ENCODE measurements at places on chromosomes 5 and 9. TPM values are rescaled to one million over a fixed set of nuclear protein-coding genes. Genes with fewer than 3 reads are reported as not detected.
A peak's percentile ranks its signal among the peaks of the same experiment; 100 is the strongest.

GRCh38 chr9:68755051-68755450, 50.0 kb downstream of the PIP5K1B start:
- no peaks in the 10 kb centered on the region for H3K36me3 ChIP-seq
- H3K27me3 ChIP-seq, result no peaks in the 10 kb centered on the region
- no peak overlapping the region for H3K27ac ChIP-seq
- no peak for DNase-seq
- H3K4me1 ChIP-seq, result no peaks in the 10 kb centered on the region

DNA sequence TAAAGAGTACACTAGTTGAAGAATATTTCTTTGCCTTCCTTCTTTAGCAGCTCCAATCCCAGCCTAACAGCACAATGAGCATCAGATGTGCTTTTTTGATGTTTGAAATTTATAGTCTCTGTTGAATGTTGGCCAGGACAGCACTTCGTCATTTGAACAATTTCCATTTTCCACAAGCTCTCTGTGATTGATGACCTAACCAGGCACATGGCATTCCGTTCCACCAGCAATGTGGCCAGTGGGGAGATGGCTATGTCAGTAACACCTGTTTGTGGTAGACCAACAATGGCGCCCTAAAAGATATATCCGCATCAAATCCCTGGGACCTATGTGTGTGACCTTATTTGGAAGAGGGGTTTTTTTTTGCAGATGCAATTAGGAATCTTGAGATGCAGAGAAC, 66.8 kb downstream of the PALM2AKAP2 start:
- no peak overlapping the region for H3K27ac ChIP-seq
- H3K27me3 ChIP-seq, result no peaks in the 10 kb centered on the region
- H3K36me3 ChIP-seq, result no peaks in the 10 kb centered on the region

DNA sequence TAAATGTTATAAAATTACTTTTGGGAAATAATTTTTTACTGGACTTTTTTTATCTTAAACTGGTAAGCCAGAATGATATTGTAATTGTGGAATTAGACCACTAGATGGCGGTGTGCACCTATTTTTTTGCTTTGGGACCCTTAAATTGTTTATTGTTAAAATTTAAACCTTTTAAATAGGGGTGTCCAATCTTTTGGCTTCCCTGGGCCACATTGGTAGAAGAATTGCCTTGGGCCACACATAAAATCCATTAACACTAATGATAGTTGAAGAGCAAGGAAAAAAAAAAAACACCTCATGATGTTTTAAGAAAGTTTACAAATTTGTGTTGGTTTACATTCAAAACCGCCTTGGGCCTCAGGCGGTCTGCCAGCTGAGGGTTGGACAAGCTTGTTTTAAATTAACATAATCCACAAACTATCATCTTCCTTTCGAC, 28.4 kb upstream of the GADD45G start:
- H3K27me3 ChIP-seq, result peaks cover 29% of the 10 kb centered on the region
- H3K4me1 ChIP-seq, result no peaks in the 10 kb centered on the region
- H3K36me3 ChIP-seq, result no peaks in the 10 kb centered on the region
- H3K27ac ChIP-seq, result no peak overlapping the region
- no peak overlapping the region for H3K4me3 ChIP-seq

ARRDC1 gene
- 13.9 TPM for total RNA-seq

- no peaks in the 10 kb centered on the region for H3K27me3 ChIP-seq
- no peaks in the 10 kb centered on the region for H3K36me3 ChIP-seq
- H3K4me1 ChIP-seq, result peaks cover 23% of the 10 kb centered on the region
- peak; percentile 56 for DNase-seq
- H3K4me3 ChIP-seq, result peak within 1 kb of the TSS; percentile 70
Observed at GRCh38 chr5:96876292-96876850, at the start of gene ERAP2. ERAP2 (plus strand) TSS chr5:96876500; CDS start chr5:96879686, 3,186 bp downstream.

- no peaks in the 10 kb centered on the region for H3K36me3 ChIP-seq
- no peaks in the 10 kb centered on the region for H3K27me3 ChIP-seq
- H3K4me1 ChIP-seq, result no peaks in the 10 kb centered on the region
- DNase-seq, result no peak
- H3K4me3 ChIP-seq, result no peak overlapping the region
- H3K27ac ChIP-seq, result no peak overlapping the region
Observed at GRCh38 chr5:128192368-128192767, 108.8 kb downstream of the SLC12A2 start.

FRMD3 gene
- 0.29 TPM for total RNA-seq

DNA sequence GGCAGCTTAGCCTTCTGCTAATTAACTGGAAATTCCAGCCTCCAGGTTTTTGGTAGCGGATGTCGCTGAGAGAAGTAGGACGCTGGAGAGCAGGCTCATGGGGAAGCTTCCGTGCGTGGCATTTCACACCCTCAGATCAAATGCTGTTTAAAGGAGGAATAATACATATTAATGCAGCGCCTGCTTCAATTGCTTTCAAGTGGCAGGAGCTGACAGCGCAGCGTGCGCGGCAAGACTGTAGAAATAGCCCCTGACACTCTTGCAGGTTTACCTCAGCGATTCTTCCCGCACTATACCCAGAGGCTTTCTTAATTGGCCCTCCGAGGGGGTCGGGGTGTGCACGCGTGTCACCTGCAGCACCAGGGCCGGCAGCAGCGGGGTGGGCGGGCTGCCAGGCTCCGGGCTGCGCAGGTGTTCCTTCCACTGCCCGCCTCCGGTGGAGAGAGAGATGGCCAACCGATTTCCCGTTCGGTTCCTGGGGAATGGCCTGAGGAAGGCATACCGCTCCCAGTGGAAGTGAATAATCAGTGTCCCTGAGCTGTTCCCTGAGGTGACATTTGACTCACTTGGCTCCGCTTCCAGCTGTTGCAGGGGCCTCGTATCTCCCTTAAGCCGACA, 427.9 kb downstream of the KCTD16 start:
- no peak overlapping the region for H3K4me3 ChIP-seq
- no peak overlapping the region for H3K27ac ChIP-seq
- DNase-seq, result no peak
- no peaks in the 10 kb centered on the region for H3K36me3 ChIP-seq
- no peaks in the 10 kb centered on the region for H3K4me1 ChIP-seq

All from astrocyte (in vitro differentiated cells and primary cell).